HFFc6 (cell line): ENCODE measurements at places on chromosomes 4 and X.

DNA sequence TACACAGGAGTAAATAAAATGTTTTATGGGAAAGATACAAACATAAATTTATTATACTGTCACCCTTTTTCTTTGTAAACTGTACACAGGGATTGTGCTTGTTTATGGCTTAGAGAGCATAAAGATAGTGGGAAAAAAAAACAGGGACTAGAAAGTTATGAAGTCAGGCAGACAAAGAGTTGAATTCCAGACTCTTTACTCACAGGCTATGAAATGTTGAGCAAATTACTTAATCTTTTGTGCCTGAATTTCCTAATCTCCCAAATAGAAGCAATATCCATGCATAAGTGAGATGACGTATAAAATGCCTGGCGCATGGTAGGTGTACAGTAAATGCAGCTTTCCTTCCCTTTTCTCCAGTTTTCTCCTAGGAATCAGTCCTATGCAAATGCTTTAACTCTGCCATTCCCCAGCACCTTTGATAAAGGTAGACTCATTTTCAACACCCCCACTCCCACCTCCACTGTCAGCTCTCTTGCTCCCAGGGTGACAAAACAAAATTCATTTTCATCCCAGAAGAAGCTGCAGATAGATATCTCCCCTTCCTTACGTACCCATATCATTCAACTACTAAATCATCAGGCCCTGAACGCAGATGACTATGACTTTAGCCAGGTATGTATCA, 44.5 kb upstream of the BTC start:
- DNase-seq: peak; percentile 4

DNA sequence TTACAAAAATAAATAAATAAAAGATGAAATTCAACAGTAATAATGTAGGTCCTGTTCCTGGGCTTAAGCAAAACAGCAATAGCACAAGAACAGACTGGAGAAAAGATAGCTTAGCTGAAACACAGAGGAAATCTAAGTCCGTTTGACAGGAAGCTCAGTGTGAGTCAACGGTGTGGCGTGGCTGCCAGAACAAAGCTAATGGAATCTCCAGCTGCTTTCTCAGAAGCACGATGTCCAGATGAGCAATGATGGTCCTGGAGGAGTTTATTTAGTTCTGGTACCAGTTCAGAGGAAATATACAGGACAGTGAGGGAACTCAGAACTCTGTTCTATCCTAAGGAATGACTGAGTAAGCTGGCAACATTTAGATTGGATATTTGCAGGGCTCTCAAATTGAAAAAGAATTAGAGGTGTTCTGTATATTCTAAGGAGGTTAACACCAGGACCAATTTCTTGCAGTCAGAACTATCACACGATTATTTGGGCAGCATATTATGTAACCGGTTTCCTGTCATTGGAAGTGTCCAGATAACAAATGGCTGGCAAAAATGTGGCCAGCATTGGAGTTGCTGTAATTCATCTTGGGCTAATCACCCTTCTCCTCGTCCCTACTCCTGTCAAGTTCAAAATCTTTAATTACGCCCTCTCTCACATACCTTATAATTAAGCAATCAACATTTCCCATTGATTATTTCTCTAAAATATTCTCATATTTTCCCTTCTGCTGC, 12.7 kb downstream of the GAB3 start:
- DNase-seq: peak; percentile 68

DNA sequence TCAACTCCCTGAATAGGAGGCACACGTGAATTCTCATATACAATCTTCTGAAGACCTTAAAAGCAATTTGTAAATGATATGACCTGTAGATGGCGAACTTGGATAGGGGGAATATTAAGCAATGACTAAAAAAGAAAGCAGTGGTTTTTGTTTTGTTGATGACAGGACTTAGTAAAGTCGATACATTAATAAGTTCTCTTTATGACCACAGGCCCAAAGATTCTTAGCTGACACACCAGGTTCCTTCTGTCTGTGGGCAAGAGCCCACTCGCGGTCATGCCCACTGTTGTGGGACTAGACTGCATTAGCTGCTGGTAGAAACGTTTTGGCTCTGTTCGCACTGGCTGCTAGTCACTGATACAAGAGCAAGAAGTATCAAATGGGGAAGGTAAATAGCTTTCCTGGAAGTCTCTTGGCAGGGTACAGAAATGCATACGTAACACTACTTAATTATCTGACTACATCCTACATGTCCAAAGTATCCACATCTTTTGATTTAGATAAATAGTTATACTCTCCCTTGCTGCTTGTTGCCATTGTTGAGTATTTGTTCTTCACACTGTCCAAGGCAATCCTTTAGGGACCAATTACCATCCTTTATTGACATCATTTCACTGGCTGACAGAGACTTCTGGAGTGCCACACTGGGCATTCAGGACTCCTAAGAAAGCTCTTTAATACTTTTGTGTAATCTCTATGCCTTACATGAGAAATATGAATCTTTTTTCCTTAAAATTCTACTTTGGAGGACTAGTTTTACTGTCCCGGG, 31.0 kb downstream of the ALPK1 start:
- peak; percentile 58 for DNase-seq

- DNase-seq: no peak
These were observed 1.8 kb downstream of the SLC38A5 start for GRCh38 chrX:48468247-48468671.

GRCh38 chr4:150061086-150061776, 17.0 kb upstream of the DCLK2 start:
- no peak for DNase-seq

- DNase-seq: no peak
These were observed 37.6 kb upstream of the ERVMER34-1 start for GRCh38 chr4:52788806-52789205.

DNA sequence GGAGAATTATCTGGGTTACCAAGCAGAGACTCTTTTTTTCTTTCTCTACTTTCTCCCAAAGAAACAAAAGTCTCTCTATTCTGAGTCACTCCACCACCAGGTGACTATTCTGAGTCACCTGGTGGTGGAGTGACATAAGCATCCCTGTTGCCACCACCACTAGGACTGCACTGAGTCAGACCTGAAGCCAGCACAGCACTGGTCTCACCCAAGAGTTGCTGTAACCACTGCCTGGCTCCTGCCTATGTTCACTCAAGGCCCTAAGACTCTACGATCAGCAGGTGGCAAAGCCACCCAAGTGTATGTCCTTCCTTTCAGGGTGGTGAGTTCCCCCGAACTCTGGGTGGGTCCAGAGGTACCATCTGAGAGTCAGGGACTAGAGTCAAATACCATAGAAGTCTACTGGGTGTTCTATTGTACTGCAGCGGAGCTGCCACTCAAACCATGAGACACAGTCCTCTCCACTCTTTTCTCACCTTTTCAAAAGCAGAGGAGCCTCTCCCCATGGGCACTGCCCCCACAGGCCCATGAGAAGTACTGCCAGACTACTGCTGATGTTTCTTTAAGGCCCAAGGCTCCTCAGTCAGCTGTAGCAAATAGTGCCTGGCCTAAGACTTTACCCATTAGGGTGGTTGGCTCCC, 209.6 kb upstream of the IRS4 start:
- DNase-seq: no peak

DNA sequence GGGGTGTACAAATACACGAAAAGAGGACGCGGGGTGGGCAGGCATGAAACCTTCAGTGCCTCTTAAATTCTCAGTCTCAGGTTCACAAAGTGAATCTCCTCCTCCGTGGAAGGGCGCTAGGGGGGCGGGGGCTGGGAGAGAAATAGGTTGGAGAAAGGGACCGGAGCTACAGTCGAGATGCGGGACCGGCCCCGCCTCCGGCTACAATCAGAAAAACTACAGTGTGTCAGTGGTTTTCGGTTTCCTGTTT, 3.4 kb downstream of the MAML3 start:
- DNase-seq: no peak

DNA sequence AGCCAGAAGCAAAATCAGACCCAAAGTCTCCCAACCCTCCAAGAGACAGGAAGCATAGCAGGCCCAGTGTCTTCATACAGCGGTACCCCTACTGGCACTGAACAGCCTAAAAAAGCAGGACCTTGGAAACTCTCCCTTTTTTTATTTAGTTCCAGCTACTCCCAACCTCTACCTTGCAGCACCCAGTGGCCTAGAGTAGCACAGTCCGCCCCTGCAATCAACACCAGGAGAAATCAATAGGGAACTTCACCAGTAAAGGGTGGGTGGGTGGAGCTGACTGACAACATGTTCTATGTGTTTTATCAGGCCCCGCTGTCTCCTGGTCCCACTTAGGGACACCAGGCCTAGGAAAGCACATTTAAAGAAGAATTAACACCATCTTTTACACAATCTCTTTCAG, 378.5 kb upstream of the CT83 start:
- DNase-seq: no peak

DNA sequence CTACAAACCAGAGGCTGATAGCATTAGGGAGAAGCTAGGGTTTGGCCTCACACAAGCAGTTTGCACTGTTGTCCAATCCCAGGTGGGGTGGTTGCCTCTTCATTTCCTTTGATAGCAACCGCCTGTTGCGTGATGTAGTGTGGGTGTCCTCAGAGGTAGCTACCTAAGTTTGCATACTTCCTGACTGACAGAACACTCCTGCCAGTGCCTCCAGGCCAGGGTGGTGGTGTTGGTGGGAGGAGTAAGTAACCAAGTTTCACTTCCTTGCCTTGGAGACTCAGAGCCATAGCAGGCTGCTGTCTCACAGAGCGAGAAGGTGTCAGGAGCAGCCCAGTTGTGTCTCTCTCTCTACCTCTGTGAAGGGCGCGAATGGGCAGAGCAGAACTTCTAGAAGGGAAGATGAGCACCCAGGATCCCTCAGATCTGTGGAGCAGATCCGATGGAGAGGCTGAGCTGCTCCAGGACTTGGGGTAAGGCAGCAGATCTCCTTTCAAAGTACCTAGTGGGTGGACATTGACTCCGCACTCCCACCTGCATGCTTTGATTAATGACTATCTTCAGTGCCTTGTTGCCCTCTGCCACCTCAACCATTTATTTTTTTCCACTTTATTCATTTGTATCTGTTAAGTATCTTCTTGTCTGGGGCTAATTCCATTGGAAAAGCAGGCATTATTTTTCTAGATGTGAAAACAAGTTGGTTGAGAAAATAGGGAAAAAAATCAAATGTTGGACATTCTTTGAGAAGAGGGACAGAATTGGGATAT, at the start of gene DAPP1:
Gene DAPP1 (plus strand): TSS at position 283 of the 764 bp plus-strand sequence. CDS start 87 bp downstream, at position 370.
- no peak for DNase-seq

- DNase-seq: no peak
These were observed 36.3 kb upstream of the TENM3 start for GRCh38 chr4:182206916-182207315.

- DNase-seq: no peak
These were observed 7.0 kb downstream of the PALLD start for GRCh38 chr4:168503652-168504362.

DNA sequence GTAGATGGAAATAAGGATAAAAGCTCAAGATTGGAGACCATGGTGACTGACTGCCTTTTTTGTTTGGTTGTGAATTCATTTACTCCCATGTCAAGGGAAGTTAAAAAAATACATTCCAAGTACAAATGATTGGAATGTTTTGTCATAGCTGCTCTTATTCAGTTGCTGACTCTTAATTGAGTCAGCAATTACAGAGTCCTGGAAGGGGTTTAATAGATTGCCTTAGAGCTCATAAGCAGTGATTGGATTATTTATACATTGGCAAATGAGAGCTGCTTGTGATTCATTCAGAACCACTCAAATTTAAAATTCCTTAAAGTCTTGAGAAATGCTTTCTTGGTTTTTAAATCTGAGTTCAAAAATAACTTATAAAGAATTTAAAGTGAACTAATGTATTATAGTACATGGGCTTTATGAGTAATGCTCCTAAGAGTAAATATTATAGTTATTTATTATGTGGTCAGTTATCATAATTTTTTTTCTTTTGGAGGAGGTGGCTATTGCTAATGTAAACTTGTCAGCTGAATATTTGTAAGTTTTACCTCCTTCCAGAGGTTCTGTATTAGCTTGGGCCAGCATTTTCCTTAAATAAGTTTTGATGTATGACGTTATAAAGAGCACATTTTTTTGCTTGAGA, 13.6 kb downstream of the JADE1 start:
- DNase-seq: peak; percentile 97

DNA sequence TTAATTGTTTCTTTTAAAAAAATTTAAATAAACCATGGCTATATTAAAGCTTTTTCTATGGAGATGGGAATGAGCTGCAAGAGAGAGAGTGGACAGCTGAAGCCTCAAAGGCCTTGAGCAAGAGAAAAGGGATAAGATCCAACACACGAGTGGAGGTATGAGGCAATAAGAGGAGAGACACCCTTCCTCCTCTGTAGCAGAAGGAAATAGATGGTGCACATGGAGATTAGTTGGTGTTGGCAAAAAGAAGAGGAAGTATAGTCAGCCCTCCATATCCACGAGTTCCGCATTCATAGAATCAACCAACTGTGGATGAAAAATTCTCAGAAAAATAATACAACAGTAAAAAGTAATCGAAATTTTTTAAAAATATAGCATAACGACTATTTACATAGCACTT, 3.2 kb downstream of the CXorf38 start:
- no peak for DNase-seq
